ENCODE measurements at places on chromosomes 6 and 20. TPM values are rescaled to one million over a fixed set of nuclear protein-coding genes. Genes with fewer than 3 reads are reported as not detected.

The IL17F gene
- total RNA-seq: not detected

The B3GALT4 gene
- total RNA-seq: 8.5 TPM

The TOX2 gene
- 1.1 TPM for total RNA-seq

The PBOV1 gene
- not detected for total RNA-seq

The TMEM239 gene
- not detected for total RNA-seq

The NPBWR2 gene
- total RNA-seq: not detected

Data from Right ventricle myocardium inferior (tissue), 1 donor.